ENCODE measurements at places on chromosomes 7 and 10. TPM values are rescaled to one million over a fixed set of nuclear protein-coding genes. Genes with fewer than 3 reads are reported as not detected.

DNA sequence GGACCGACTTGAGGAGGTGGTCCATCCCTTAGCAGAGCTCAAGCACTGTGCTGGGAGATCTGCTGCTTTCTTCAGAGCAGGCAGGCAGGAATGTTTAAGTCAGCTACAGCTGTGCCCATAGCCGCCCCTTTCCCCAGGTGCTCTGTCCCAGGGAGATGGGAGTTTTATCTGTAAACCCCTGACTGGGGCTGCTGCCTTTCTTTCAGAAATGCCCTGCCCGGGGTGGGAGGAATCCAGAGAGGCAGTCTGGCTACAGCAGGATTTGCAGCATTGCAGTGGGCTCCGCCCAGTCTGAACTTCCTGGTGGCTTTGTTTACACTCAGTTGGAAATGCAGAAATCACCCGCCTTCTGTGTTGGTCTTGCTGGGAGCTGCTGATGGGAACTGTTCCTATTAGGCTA is 51.2 kb upstream of the SEMA3A start:
- DNase-seq, result no peak

The RAMP3 gene
- 5.8 TPM for total RNA-seq

The SCRN1 gene
- 3.1 TPM for total RNA-seq

GRCh38 chr10:69934768-69935167 is 117.9 kb upstream of the MACROH2A2 start:
- no peak for DNase-seq

DNA sequence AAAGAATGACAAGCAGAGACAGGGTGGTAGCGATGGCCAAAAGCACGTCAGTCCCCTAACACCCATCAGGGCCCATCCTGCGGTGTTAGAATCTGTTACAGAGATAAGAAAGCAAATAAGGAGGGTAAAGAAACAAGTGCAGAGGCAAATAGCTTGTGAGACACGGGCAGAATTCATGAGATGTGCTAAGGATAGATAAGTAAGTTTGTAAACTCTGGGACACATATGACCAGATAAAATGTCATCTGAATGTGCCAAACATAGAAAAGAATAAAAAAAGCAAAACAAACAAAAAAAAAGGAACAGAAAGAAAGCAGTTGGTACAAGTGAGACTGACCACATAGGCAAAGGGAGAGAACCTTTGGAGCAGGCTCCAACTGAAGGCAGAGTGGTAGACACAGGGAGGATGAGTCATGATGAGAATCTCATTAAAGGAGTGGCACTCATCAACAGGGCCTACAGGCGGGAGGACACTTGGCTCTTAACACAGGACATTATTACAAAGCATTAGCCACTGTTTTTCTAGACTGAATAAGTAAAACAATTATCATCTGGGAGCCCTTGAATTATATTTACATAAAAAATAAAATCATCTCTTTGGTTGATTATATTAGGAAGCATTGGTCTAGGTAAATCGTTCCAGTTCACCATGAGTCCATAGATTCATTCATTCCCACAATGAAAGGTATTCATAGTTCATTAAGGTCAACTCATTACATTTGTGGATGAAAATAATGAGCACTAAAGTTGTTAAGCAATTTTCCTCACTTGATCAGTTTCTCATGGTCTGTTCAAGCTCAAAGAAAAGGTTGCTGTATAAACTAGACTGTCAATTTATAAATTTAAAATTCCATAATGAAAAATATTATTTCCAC is 21.5 kb upstream of the EPHB6 start:
- DNase-seq, result no peak

The PTN gene
- 0.38 TPM for total RNA-seq

DNA sequence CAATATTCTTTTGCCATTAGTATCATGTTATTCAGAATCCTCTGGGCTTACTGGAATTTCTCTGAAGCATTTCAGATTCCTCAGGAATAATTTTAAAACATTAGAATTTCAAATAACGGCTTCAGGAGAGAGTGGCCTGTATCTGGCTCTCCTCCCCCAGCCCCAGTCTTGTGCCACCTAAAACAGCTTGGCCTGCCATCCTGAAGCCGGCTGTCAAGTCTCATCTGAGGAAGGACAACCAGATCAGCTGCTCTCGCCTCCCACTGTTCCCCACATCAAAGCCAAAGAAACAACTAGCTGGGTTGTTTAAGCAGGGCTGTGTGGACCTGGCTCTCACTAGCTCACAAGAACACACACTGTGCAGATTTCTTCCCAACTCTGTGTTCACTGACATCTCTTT is 178.2 kb downstream of the FGFR2 start:
- no peak for DNase-seq

- no peak for DNase-seq
Measured at GRCh38 chr10:3781468-3782145, 3.4 kb downstream of the KLF6 start.

DNA sequence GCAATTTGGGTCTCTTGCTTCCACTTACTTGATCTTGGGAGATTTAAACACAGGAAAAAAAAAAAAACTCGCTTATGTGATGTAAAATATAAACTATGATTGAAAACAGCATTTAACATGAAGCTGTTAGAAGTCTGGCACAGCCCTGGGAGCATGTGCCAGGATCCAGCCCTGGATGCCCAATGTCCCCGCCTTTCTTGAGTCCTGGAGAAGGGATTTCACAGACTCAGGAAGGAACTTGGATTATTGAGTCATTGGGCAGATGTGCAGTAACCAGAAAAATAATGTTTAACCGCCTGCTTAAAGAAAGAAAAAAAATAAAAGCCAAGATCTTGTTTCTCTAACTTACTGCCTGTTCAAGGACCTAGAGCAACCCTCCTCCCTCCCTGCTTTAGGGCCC is 3.7 kb upstream of the JCAD start:
- no peak for DNase-seq

GRCh38 chr7:151432658-151433521 is 7.1 kb downstream of the CRYGN start:
- no peak for DNase-seq

DNA sequence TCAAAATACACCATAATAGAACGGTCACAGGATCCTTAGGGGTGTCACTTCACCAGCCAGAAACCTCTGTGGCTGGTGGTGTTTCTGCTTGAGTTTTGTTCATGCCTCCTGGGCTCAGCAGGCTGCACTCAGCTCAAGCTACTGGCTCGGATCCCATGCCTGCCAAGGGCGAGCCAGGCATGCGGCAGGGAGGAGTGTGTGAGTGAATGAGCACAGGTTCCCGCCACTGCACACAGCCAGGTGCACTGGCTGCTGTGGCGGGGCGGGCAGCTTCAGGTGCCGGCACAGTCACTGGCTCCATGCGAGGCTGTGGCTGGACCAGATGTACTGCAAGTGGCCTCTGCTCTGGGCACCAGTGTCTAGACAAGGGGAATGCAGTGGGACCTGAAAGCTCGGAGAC is 29.5 kb downstream of the CLDN12 start:
- DNase-seq, result no peak

- no peak for DNase-seq
Measured at GRCh38 chr7:94912085-94912484, 4.7 kb downstream of the PPP1R9A start.

DNA sequence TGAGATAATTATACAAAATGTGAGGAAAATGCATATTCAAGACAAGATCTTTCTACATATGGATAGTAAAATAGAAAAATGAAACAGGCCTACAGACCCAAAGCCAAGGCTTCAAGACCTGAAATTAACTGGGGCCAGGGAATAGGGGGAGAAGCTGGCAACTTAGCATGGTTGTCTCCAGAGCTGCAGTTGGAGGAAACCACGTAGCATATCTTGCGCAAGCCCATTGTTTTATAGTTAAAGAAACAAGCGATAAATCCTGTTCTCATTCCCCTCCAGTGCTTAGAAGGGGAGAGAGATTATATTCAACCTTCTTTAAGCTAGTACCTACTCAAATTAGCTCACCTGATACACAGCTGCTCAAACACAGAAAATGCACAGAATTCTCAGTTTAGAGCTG is 197.1 kb downstream of the SORCS1 start:
- DNase-seq, result no peak

The AOAH gene
- total RNA-seq, result 3.3 TPM

- no peak for DNase-seq
Measured at GRCh38 chr10:71241830-71242621, 29.7 kb downstream of the UNC5B start.

GRCh38 chr7:143354376-143354775 is 8.1 kb downstream of the FAM131B start:
- no peak for DNase-seq

Data from left lobe of liver (tissue), 2 donors.